NCI-H187 treated with DMSO at 0.1 percent for 48 hours (cell line): ENCODE measurements at places on chromosomes 5 and 9.

DNA sequence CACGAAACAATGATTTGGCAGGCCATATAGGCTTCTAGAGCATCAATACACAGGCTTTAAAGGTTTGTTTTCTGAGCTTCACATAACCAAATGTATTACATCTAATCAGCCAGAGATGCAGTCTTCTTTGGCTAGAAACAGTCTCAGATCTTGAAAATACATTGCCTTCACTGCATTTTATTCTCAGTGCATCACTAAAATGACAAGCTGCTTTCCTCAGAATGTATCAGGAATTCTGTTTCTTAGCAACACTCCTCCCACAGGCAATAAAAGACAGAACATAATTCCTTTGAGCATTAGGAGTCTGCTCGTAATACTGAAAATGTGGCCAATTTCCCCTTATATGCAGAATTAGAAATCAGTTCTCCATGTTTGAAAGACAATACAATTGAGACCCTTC is 36.9 kb downstream of the FEM1C start:
- DNase-seq: no peak

GRCh38 chr5:119168401-119168800 is 97.5 kb downstream of the DMXL1 start:
- no peak for DNase-seq

- DNase-seq: no peak
Measured at GRCh38 chr5:35004771-35005170, 43.0 kb downstream of the AGXT2 start.

GRCh38 chr9:6640268-6641051 is 5.1 kb downstream of the GLDC start:
- DNase-seq: no peak

- no peak for DNase-seq
Measured at GRCh38 chr9:2419347-2419746, 202.2 kb upstream of the VLDLR start.

- no peak for DNase-seq
Measured at GRCh38 chr9:17875886-17876285, 297.0 kb downstream of the SH3GL2 start.

DNA sequence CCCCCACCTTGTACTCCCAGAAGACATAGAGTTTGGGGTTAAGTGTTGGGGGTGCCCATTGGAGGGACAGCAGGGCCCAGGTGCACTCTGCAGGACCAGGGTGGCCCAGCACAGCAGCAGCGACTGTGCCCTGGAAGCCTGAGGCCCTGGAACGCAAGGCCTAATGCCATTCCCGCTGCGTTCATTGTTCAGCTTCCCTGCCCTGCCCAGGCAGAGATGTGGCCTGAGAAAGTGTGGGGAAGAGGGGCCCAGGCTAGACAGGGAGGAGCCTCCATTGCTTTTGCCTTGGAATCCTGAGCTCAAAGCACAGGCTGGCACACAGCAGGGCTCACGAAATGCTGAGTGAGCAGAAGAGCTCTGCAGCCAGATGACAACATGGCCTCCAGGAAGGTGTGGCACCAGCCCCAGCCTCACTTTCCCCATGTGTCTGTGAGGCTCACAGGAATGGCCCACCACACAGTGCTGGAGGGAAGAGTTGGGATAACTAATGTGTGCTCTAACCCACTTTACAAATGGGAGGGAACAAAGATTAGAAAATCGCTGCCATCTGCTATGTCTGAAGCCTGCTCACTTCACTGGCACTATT is 19.4 kb downstream of the S1PR3 start:
- DNase-seq: no peak

GRCh38 chr5:133467335-133467779 is 145.0 kb downstream of the FSTL4 start:
- DNase-seq: no peak

- no peak for DNase-seq
Measured at GRCh38 chr5:178751286-178751685, 20.8 kb upstream of the ZNF354A start.

DNA sequence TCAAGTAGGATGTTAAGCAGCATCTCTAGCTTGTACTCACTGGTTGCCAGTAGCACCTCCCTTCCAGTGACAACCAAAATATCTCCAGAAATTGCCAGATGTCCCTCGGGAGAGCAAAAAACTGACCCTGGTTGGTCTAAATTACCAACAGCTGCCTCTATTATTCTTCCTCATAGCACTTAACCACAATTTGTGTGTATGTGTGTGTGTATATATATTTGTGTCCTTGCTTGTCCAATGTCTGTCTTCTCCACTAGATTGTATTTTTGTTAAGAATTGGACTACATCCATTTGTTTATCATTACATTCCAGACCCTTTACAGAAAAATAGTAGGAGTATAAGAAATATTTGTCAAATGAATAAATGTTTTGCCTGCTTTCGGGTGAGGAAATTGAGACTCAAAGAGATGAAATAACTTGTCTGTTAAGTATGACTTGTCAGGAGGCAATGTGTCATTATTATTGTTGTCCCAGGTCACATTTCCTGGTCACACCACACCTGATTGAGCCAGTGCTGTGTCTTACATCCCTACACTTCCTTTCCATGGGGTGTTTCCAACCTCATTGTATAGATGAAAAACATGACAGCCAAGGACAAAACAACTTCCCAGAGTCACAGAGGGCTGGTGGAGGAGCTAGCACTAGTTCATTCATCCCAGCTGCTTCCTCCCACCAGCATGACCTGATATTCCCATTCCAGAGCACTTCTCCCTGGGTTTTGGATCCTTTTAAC is 11.4 kb upstream of the GRPEL2 start:
- no peak for DNase-seq

DNA sequence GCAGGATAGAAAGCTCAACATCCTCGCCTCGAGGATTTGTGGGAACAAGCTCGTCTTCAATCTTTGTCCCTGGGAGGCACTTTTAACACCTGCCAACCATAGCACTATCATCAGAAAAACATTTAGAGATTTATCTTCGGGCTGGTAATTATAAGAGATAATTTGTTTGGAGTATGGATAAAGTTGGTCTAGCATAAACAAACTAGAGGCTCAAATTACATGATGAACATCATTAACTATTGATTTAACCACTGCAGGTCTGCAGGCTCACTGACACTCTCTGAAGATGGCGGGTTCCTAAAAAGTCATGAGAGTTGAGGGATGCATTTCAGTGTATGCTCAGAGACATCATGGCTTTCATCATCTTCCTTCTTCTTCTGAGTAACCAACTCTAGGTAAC is 25.8 kb upstream of the PCA3 start:
- no peak for DNase-seq

DNA sequence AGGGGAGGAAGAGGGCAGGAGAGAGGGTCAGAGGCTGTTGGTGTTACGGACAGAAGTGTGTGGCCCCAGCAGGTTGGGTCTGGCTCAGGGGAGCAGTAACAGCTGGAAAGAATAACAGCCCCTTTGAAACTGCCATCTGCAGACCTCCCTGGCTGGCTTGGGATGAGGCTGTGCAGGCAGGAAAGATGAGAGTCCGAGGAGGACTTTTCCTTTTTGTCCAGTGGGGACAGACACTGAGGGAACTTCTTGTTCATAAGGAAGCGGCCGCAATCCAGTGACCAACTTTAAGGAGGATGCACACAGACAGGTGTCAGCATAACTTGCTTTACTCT is 14.8 kb upstream of the PLEKHG4B start:
- DNase-seq: no peak

- DNase-seq: no peak
Measured at GRCh38 chr9:2876726-2877125, 32.8 kb upstream of the PUM3 start.

- no peak for DNase-seq
Measured at GRCh38 chr5:13606051-13606450, 338.4 kb downstream of the DNAH5 start.

DNA sequence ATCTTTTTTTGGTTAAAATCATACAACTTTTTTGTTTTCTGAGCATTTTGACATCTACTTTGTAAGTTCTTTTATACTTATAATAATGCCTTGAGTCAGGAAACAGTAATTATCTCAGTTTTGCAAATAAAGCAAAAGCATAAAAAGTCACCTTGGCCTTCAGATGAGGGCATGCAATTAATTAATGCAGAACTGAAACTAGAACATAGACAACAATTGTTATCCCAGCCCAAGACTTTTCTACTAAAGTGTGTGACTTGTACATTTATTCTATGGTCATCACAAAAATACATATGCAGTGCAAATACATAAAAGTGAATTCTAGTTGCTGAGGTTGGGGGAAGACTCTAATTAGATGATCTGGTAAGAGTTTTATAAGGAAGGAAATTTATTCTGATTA is 179.9 kb downstream of the ST8SIA4 start:
- no peak for DNase-seq

GRCh38 chr5:135478938-135479337 is 26.8 kb upstream of the TIFAB start:
- peak; percentile 20 for DNase-seq

DNA sequence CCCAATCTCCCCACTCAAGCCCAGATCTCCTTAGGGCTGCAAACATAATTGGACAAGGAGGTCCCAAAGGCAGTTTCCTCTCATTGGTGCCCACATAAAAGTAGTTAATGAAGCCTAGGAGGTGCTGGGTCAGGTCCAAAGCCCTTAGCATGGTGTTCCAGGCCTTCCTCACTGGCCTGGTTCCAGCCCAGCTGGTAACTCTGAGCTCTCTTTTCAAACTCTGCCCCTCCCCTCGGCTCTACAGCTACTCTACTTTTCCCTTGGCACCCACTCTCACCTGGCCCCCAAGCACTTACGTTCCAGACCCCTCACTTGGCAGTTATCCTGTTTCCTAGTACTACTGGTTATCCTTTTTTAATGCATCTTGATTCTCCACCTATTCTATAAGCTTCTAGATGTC is 9.9 kb downstream of the SEPTIN8 start:
- no peak for DNase-seq

- no peak for DNase-seq
Measured at GRCh38 chr5:98060148-98060547, 713.3 kb upstream of the RGMB start.

DNA sequence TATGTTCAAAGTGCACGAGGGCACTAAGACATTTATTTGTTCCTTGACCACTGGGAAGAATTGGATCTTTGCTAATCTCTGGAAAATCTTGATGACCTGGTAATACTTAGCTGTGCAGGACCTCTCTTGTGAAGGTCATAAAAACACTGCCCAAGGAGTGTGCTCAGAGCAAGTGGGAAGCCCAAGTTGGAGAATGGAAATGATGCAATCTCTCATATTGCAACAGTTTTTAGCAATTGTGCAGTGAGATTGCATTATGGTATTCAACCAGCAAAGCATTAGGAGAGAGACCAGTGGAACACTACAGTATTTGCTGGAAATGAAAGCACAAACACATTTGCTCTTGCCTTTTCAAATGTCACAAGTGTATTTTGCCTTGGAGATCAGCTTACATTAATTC is 34.5 kb downstream of the TXNDC8 start:
- DNase-seq: no peak

GRCh38 chr5:135005076-135005475 is 29.0 kb downstream of the PITX1 start:
- no peak for DNase-seq

- no peak for DNase-seq
Measured at GRCh38 chr5:134545070-134545868, 19.8 kb downstream of the JADE2 start.

DNA sequence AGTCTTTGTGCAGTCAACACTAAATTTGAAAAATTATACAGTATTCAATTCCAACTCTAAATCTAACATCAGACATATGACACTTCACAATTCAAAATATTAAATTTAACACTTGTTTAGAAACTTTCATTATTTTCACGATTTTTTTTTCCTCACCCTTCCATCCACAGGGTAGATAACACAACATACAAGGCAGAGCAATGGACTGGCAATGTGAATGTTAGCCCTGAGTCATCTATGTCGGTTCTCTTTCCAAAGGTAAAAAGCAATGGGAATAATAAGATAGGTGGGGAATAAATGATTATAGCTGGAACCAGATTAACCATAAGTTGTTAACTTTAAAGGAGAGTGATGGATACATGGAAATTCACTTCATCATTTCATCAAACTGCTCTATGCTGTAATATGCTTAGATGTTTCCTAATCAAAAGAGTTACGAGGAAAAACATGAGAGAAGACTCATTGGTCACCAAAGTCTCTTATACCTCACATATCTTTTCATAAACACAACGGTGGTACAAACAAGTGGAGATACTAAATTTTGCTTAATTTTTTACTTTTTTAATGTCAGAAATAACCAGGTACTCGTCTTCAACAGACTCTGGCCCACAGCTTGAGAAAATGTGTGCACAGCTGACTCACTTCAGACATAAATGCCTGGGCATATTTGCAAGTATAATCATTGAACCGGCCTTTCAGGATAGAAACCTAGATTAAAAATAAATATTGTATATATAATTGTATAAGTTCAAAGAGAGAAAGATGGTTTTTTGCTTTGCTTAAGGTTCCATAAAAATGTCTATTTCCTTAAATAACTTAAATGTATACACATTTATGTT is 23.0 kb downstream of the RFX3 start:
- no peak for DNase-seq

DNA sequence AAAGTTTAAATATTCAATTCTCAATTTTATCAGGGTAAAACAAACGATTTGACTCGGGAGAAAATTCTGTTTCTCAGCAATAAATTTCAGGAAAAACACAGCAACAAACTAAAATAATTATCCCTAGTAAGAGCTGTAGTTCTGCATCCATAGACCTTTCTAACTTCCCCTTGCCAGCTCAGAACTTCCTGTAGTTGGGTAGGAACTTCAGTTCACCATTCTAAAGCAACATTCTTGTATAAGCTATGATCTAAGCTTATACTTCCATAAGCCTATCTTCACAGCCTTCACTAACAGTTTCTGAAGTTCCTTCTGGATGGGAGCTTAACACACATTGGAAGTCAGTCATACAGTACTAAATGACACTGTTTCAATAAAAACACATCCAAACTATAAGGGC is 96.6 kb downstream of the UBAP2 start:
- DNase-seq: no peak

DNA sequence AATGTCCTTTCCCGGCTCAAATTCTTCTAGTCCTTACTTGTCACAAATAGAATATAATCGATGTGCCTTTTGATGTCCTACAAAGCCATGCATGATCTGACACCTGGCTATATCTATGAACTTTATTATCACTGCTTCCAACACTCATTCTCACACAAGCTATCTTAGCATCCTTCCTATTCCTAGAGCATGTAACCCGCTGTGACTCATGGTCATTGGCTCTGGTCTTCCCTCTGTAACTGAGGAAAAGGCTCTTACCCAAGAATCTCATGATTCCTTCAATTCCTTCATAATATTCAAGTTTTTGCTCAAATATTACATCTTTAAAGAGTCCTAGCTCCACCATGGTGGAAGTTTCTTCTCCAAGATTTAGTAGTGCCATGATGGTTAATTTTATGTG is 480.0 kb upstream of the PAPPA start:
- no peak for DNase-seq

GRCh38 chr5:56413546-56413945 is 180.4 kb upstream of the ANKRD55 start:
- DNase-seq: no peak

DNA sequence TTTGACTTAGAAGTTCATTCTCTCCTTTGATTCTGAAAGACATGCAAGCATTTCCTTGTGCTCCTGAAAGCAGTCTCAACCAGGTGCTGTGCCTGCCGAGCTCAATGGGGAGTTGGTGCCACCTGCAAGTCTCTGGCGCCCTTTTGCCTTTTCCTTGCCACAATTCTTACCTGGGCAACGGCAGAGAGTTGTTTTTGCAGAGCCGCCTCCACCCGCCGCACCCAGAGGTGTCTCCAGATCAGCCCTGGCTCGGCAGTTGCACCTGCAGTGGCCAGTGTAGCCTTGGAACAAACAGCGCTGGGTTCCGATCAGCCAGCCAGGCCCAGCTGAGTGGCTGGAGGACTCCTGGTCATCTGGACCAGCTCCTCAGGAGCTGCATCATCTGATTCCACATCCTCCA is 262.9 kb downstream of the IRX2 start:
- DNase-seq: no peak
